Ovary (tissue), 10 donors: ENCODE measurements at places on chromosomes 2 and 18. TPM values are rescaled to one million over a fixed set of nuclear protein-coding genes. Genes with fewer than 3 reads are reported as not detected.

- DNase-seq = no peak
Measured at GRCh38 chr2:241632478-241633325, 4.3 kb downstream of the THAP4 start.

DPP4 gene
- total RNA-seq = 3.5 TPM

DNA sequence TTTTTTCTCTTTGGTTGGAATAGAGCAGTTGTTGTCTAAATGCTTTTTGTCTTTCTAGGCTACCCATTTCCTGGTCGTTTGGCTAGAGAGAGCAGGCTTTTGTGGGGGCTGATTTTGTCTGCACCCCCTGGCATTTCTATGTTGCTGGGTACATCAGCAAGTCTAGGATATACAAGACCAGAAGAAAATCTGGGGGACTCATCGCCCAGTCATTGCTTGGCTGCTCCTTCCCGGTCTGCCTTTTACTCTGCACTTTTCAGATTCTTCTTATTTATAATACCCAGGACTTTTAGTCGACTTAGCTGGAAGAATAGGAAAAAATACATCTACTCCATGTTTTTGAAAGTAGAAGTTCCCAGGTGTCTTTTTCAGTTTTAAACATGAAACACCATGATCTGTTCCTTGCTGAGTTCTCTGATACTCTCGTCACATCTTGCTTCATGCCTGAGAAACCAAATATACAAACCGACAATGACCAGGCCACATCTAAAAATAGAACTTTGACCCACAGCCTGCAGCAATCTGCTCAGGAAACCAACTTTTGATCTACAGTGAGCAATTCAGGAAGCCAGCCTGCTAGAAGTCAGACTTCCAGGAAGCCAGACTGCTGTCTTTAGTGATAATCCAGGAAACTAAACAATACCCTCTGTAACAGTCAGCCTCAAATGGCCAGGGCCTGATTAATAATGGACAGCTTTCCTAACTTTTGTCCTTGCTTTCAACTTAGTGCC is 163.8 kb upstream of the MEX3C start:
- no peak for DNase-seq

GRCh38 chr2:45315861-45316260 is 295.2 kb downstream of the SRBD1 start:
- no peak for DNase-seq

DNA sequence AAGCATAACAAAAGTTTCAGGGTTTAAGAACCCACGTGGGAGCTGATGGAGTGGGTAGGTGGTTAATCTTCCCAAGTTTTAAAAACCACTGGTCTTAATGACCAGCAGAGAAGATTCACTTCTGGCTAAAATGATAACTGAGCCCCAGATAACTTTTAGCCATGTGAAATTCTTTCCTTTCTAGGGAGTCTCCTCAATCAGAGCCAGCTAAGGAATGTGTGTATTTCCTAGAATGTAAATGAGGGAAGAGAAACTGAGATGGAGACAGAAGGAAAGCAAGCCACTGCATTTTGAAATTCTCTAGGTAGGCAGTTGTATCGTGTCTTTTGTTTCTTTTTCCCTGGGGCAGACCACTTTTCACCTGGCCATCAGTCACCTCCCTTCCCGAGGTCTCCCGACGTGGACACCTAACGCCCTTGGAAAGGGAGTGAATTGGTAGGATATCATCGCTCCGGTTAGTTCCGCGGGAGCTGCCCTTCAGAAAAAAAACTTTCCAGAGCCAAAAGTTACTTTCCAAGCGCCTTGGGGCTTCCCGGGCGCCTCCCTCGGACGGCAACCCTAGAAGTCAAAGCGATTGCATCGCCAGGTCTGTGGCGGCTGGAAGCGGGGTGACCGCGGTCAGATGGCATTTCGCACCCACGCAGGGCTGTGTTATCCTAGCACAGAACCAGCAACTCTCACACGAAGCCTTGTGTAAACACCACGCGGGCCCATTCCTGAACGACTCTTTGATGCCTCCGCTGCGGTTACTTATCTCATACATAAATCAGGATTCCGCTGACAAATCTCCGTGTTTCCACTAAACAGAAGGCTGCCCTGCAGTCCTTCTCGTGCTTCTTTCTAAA is 1.3 kb downstream of the COLEC12 start:
- DNase-seq = peak; percentile 30

HOXD13 gene
- total RNA-seq = not detected

- no peak for DNase-seq
Measured at GRCh38 chr2:70011786-70012185, 50.4 kb upstream of the ASPRV1 start.

- DNase-seq = no peak
Measured at GRCh38 chr2:240109386-240109785, 26.7 kb downstream of the COPS9 start.

DNA sequence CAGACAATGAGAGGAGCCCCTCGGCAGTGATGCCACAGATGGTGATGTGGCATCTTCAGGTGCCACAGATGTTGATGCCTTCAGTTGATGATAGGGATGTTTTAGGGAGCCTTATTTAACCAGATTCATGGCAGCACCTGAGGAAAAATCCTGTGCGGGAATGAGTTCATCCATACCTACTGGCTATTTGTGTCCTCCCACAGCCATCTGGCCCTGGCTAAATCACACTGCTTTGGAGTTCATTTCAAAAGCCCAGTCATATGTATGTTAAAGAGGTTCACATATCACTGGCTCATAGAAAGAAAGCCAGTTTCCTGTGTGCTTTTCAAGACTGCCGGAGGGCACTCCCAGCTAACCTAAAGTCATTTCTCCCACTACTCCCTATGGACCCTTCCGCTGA is 131.3 kb downstream of the MCFD2 start:
- DNase-seq = no peak

DNA sequence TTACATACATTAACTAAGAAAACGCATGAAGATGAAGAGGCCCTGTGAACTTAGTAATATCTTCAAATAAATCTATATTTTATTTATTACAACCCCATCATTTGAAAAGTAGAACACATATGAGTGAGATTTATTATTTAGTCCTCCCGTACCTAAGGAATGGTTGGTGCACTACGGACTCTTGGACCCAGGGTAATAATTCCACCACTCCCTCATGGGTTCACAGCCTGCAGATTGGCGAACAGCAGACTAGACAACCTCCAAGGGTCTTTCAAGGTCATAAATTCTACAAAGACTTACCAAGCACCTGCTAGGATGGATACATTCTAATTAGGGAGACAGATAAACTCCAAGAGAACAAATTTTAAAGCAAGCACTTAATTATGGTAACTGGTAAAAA is 51.6 kb downstream of the GALNT14 start:
- no peak for DNase-seq

DNA sequence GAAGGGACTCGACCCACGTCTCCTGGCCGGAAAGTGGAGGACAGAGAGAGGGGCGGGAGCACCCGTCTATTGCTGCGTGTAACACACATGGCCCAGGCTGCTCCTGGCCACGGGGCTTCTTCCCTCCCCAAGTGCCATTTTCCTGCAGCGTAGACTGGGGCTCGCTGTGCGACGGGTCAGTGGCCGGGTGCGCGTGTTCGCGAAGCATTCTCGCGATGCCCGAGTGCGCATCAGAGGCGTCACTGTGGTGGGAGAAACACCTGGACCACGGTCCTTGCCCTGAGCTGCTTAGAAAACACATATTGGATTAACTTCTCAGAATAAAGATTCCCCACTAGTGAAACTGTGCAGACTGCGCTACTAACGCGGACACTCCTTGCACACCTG is 200.8 kb downstream of the EIPR1 start:
- no peak for DNase-seq

CREG2 gene
- 0.05 TPM for total RNA-seq

MC2R gene
- total RNA-seq = not detected

DNA sequence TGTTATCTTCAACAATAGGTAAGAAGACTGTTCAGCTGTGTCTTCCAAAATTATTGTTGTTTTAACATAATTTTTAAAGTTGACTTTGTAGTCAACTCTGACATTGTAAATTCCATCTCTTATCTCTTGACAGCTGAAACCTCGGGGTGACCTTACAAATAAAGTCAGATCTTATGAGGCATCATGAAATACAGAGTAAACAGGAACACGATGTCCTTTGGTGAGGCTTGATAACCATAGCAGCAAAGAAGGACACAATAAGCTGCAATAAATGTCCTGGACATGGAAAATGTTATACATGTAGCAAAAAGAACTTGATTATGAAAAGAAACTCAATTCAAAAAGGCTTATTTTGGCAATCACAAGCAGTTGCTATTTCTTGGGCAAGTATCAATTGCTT is 618.9 kb upstream of the SLC39A10 start:
- DNase-seq = no peak

- no peak for DNase-seq
Measured at GRCh38 chr2:46230115-46230571, 67.1 kb upstream of the EPAS1 start.

- DNase-seq = no peak
Measured at GRCh38 chr2:219434468-219434717, 250 bp upstream of the SPEG start.

DNA sequence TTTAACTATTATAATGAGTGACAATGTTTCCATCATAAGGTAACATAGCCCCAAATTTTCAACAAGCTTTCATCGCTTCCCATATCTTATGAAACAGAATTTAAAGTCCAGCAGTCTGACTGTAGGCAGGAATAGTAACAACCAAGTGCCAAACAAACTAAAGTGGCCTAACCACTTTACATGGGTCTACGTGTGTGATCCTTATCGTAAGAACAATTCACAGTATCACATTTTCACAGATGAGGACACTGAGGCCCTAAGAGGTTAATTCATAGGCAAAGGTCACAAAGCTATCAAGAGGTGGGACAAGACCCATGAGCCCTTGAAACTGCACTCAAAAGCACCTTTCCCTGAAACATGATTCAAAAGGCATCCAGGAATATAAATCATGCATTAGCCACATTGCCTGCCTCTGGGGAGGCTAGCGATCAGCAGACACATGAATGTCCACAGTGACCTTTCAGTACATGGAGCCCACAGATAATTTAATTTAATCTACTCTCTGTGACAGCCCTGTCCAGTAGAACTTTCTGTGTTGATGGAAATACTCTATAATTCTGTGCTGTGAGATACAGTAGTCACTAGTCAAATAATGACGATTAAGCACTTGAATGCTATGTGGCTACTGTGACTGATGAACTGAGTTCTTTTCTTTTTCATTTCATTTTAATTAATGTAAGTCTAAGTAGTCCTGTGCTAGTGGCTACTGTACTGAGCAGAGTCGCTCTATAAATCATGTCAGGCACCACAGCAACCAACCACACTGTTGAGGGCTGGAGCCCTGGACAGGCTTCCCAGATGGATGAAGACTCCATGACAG is 30.3 kb downstream of the KIDINS220 start:
- no peak for DNase-seq

CHRNA1 gene
- total RNA-seq = not detected
